ENCODE measurements at places on chromosomes 6 and 20.

GRCh38 chr20:20894753-20895152 lies 182.3 kb upstream of the RALGAPA2 start:
- DNase-seq = no peak

GRCh38 chr6:103893141-103893581 lies 966.6 kb downstream of the HACE1 start:
- no peak for DNase-seq

DNA sequence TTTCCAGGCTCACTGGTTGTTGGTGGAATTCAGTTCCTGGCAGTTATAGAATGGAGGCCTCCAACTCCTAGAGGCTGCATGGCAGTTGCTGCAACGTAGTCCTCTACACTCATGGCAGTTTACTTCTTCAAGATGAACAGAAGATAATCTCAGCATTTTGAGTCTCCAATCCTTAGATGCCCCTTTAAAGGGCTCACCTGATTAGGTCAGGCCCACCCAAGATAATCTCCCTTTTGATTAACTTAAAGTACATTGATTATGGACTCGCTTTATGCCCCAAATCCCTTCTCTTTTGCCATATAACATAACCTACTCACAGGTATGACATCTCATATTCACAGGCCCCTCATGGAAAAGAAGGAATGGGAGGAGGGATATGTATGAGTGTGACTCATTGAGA lies 76.4 kb downstream of the ZNF133 start:
- no peak for DNase-seq

DNA sequence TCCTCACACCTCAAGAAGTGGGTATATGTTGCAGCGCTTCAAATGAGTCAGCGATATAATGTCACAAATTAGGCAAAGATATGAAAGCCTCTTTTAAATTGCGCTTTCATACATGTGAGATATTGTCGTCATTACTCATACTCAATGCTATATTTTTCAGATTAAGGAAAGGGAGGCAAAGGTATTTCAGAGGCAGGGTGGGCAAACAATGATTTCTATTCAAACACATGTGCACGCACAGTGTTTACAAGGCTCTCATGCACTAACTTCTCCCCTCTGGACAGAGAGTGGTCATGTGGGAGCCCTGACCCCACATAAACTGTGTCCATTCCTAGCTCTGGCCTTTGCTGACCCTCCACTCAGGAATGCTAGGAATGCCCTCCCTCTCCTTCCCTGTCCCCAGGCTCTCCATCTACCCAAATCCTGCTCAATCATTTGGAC lies 112.1 kb upstream of the TMEM170B start:
- no peak for DNase-seq

DNA sequence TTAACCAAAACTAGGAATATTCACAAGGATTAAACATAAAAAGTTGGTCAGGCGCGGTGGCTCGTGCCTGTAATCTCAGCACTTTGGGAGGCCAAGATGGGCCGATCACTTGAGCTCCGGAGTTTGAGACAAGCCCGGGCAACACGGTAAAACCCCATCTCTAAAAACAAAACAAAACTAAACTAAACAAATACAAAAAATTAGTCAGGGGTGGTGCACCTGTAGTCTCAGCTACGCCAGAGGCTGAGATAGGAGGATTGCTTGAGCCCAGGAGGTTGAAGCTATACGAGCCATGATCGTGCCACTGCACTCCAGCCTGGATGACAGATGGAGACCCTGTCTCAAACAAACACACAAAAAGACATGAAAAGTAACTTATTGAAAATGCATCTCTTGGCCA lies 3.2 kb downstream of the PSORS1C2 start:
- no peak for DNase-seq

GRCh38 chr6:87279196-87279595 lies 43.2 kb upstream of the SMIM8 start:
- no peak for DNase-seq

DNA sequence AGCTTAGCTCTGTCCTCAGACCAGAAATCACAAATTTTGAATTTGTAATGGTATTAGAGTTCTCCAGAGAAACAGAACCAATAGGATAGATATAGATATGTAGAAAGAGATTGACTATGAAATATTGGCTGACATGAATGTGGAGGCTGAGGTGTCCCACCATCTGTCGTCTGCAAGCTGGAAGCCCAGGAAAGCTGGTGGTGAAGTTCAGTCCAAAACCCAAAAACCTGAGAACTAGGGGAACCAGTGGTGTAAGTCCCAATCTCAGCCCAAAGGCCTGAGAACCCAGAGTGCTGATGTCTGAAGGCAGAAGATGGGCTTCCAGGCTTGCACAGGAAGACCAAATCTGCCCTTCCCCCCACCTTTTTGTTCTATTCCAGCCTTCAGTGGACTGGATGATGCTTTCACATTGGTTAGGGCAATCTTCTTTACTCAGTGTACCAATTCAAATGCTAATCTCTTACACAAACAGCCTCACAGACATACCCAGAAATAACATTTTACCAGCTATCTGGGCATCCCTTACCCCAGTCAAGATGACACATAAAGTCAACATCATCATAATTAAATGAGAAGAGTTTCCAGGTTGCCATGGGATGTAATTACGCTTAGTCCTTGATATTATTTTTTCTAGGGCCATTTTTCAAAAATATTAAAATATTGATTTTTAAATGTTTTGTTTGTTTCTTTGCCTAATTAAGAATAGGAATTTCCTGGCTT lies 570.8 kb downstream of the UTRN start:
- DNase-seq = no peak

DNA sequence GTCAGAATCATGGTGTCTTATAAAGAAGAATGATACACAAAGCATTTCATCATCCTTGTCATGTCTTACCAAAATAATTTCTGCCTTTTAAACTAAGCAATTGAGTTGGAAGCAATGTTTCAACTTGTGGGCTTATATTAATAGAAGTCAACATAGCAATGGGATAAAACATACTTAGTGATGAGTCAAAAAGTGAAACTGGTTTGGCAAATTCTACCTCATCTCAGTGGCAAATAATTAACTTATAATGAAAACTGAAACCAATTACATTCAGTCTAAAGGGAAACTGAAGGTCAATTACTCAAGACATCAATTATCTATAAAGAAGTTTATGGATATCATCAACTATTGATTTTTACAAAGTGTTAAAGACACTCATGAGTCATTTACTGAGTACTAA lies 463.8 kb downstream of the BMP2 start:
- DNase-seq = no peak

DNA sequence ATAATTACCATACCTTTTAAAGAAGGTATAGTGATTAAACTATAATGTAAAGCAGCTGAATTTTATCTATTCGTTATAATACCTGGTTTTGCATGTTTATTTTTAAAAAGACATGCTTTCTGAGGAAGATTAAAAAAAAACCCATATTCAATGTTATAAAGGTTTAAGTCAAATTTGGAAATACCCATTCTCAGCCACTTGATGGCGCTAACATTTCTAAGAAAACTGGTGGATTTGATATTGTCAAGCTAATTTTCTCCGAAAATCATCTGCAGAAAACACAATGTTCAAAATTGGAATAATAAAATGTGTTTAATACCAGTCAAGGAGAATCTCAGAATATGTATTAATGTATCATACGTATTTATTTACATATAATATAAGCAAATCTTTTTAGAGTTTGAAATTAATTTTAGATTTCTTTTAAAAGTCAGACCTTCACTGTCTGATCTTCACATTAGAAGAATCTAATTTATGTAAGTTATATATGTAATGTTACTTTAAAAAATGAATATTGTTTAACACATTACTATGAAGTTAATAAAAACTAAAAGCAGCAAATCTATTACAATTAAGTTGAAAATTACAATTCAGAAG lies 35.0 kb downstream of the SHPRH start:
- no peak for DNase-seq

DNA sequence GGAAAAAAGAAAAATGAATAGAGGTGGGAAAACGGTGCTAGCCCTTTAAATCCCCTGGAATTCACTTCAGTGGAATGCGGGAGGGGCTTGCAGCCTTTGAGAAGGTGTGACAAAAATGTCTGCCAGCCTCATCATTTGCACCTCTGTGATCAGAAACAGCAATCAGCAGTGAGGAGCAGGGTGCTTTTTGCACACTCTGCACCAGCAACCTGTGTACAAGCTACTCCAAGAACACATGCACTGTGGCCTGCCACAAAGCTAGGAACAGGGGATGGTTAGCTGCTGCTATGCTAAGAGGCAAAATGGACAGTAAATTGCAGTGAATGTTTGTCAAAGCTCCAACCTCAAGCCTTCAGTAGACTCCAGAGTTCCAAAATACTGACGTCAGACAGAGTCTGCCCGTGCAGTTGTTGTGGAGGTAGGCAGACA lies 29.7 kb downstream of the GINS1 start:
- DNase-seq = no peak

- no peak for DNase-seq
These were observed 53.2 kb downstream of the CRYBG1 start for GRCh38 chr6:106413722-106414121.

DNA sequence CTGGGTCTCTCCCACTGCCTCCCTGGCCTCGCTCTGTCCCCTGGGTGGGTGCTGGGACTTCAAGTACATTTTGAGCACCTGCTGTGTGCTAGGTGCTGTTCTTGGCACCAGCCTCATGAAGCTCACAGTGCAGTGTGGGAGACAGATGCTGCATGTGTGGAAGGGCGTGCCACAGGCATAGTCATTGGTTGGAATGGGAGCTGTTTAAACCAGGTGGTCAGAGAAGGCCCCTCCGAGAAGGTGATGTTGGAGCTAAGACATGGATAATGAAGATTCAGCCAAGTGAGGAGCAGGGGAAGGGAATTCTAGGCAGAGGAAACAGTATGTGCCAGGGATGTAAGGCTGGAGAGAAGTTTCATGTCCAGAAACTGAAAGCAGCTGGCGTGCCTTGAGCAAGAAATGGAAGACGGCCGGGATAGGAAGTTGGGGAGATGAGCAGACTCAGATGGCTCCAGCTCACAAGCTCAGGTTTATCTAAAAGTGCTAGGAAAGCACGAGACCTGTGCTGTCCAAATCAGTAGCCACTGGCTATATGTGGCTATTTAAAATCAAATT lies 9.9 kb downstream of the LPIN3 start:
- no peak for DNase-seq

- DNase-seq = no peak
These were observed 33.2 kb upstream of the PNISR start for GRCh38 chr6:99458319-99458718.

DNA sequence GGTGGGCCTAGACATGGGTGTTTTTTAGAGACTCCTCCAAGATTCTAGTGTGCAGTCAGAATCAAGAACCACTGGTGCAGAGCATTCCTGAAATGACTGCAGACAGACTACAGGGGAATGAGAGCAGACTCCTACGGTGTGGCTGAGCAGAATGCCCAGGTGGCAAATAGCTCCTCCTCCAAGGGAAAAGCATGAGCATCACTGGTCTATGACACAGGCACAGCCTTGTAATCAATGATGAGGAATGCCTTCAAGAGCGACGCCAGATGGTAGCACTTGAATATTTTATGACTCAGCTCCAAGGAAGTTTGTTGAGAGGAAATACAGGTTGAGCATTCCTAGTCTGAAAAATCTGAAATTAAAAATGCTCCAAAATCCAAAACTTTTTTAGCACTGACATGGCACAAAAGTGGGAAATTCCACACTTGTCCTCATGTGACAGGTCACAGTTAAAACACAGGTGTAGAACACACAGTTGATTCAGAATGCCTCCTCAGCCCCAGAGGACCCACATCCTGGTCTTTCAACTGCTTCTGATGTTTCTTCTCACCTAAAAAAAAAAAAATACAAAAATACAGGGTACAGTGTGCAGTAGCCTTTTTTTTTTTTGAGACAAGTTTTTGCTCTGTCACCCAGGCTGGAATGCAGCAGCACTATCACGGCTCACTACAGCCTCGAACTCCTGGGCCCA lies 10.6 kb upstream of the FAM8A1 start:
- no peak for DNase-seq

GRCh38 chr20:46060301-46060881 lies 29.4 kb downstream of the NCOA5 start:
- no peak for DNase-seq

DNA sequence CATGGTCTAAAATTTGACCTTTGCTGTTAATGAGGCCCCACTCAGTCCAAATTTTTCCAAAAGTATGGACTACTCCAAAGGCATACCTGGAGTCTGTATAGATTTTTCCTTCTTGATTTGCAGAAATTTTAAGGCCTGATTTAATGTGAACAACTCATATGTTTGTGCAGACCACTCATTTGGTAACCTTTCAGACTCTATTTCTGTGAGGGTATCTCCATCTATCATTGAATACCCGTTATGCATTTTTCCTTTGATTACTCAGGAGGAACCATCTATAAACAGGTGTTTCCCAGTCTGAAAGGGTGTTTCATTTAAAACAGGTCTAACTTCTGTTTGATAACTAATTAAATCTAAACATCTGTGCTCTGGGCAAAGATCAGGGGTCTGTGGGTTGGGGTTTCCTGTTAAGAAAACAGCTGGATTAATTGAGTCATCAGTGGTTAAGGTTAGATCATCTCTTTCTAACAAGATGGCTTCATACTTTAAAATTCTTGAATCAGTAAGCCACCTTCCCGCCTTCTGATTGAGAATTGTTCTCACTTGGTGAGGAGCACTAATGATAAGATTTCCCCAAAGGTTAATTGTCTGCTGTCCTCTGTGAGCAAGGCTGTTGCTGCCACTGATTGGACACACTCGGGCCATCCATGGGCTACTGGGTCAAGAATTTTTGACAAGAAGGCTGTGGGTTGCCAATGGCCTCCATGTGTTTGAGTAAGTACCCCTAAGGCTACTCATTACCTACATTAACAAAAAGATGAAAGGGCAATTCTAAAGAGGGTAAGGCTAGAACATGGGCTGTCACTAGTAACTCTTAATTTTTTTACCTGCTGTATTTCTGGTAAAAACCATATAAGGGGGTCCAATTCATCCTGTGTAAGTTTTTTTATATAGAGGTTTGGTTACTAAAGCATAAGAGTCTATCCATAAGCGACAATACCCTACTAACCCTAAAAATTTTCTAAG lies 24.1 kb downstream of the HLA-B start:
- no peak for DNase-seq

DNA sequence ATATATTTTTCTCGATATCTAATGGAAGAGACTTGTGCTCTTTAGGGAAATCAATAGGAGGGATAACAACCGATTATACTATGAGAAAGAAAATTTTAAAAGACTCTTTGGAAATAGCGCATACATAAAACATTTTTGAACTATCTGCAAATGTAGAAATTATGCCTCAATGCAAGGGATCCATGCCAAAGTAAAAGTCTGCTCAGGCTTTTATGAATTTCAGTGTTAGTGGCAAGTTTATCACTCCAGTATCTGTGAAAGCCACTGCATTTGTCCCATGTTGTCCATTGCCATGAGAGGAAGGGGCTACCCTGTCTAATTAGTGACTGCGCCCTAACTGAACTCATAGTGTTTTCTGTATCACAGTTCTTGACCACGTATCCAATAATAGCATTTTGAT lies 81.4 kb downstream of the TSHZ2 start:
- no peak for DNase-seq

DNA sequence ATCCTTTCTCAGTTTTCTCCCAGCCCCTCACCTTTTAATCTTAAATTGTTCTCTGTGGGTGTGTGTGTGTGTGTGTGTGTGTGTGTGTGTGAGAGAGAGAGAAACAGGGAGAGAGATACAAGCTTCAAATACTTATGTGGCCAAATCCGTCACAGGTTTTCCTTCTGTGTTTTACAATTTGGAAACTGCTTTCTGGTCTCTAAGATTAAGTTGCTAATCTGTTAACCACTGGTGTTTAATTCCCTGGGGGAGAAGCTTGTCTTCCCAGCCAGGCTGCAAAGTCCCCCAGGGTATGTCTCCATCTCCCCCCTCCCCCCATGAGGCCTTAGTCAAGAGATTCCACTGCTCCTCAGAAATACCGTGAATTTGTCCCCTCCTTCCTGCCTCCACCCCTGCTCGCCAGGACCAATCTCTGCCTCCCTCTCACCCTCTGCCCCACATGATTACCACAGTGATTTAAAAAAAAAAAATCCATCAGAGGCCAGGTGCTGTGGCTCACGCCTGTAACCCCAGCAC lies 49.0 kb downstream of the RIPOR3 start:
- DNase-seq = no peak
